ENCODE measurements at places on chromosomes 1 and 21. TPM values are rescaled to one million over a fixed set of nuclear protein-coding genes. Genes with fewer than 3 reads are reported as not detected.

DNA sequence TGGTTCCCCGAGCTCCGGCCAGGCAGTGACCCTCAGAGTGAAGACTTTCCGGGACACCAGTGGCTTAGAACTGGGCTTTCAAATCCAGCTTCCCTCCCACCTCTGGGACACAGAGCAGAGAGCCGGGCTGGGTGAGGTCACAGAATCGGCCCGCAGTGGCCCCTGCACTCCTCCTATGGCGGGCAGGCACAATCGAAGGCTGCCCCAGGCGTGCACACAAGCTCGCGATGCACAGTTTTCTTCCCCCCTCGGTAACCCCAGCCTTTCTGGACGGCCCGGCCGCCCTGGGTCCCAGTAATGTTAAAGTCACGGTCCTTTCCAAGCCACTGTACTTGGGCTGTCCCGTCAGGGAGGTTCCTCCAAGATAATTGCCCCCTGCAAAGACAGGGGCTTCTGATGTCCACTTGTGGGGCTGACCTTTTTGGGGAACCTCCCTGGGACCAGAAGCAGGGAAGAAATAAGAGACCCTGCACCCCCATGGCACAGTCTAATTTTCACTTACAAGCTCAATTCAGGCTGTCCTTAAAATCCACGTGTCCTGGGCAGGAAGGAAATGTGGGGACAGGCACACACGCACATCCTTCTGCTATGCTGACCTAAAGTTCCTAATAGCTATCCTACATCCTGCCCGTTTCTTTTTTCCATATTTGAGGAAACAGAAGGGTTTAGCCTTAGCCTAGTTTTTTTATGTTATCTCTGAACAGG is 13.7 kb downstream of the TFF3 start:
- no peak for DNase-seq

- DNase-seq = no peak
Measured at GRCh38 chr1:209831615-209832014, 3.8 kb downstream of the UTP25 start.

DNA sequence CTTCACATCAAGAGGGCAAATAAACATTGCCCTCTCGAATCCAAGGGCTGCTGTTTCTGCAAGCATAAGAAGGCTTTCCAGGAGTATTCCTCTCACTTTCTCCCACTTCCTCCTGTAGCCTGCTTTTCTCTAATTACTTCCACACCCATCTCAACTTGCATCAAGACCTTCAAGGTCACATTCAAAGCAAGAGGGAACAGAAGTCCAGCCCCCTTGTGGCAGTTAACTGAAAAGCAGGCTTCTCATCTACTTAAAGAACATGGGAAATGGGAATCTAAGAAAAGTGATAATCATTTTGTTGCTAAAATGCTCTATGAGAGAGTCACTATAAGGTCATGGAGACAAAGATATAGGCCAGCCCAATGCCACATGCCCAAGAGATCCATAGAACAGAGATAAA is 874.4 kb downstream of the KCNT2 start:
- no peak for DNase-seq

DNA sequence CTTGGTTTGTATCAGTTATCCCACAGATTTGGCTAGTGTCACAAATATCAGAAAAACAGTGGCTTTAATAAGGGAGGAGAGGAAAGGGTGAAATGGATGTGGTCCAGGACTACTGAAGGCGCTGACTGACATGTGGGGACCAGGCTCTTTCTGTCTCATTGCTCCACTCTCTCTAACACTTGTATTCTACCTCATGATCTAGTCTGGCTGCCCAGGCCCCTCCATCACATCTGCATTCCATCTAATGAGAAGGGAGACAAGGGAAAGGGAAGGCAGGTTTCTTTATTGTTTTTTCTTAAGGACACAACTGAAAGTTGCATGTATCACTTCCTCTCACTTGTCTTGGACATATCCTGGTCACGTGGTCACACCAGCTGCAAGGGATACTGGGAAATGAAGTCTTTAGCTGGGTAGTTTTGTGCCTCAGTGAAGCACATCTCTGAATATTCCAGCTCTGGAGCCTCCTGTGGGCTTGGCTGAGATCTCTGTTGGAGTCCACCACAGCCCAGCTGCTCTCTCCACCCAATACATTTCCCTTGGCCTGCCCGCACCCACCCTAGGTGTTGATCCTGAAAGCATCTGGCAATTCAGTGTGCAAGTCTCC is 42.0 kb upstream of the PADI2 start:
- DNase-seq = peak; percentile 13

DNA sequence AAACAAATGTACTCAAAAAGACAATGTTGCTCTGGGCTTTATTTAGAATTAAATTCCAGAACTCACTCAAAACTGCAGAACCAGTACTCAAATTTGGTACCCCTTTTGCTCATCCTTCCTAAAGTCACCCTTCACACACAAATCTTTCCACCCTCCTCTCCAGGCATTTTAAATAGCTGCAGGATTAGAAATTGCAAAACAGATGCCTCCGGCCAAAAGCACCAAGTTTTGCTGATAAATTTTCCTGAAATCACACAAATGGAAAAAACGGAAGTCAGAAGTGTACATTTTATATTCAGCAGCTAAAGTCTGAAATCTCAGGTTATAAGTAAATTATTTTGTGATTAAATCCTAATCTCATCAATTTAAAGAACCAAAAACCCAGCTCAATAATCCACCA is 147.0 kb downstream of the NRIP1 start:
- no peak for DNase-seq

GRCh38 chr1:25063591-25064416 is 133.7 kb upstream of the RUNX3 start:
- DNase-seq = no peak

GRCh38 chr1:27357281-27358037 is 9.3 kb downstream of the MAP3K6 start:
- peak; percentile 81 for DNase-seq

DNA sequence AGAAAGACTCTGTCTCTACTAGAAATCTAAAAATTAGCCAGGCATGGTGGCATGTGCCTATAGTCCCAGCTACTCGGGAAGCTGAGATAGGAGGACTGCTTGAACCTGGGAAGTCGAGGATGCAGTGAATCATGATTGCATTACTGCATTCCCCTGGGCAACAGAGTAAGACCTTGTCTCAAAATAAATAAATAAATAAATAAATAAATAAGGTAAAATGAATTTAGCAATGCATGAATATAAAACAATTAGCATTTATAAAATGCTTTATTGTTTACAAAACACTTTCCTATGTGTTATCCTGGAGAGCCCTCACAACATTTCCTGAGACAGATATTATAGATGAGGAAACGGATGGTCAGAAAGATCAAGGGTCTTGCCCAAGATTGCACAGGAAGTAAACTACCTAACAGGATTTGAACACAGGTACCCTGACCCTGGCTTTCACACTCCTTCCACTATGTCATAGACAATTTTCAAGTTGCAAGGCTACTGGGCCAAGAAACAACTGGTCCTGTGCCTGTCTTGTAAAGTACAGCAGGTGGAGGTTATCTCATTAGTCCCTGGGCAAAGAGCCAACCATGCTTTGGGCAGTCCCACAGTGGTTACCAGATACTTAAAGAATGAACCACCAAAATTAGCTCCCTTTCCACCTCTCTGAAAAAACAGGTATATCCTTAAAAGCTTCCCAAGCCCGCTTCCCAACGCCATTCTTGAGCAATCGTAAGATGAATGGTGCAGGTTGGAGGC is 15.4 kb upstream of the VSIG8 start:
- DNase-seq = no peak

DNA sequence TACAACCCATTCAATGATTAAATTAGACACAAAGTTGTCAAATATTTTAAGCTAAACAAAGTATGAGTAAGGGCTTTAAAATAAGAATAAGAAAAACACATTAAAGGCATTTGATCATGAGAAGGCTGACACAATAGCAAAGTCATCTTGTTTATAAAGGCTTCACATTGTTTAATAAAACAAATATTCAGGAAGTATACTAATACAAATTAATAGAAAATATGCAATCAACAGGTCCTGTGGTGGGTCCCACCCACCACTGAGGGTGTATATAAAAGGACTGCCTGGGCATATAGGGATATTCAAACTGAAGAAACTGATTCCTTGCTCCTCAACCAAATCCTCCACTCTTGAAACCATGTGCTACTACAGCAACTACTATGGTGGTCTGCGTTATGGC is at the start of gene KRTAP20-2:
KRTAP20-2 (plus strand) TSS at position 301 of the 400 bp plus-strand sequence; CDS start at position 359, 58 bp downstream.
- no peak for DNase-seq

DNA sequence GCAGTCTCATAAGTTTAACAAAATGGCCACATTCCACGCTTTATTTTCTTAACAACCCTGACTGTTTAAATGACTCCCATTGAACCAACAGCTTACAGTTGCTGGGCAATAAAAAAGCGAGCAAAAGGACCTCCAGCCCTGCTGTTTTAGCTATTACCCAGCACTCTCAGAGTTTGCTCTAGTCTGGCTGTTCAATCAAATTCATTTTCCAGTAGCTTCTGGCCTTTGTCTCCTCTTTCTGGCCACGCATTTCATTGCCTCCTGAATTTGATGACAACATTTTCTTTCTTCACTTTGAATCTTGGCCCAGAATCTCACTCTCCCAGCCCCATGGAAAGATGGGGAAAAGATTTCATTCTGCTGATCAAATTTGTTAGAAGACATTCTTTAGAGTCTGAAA is 44.1 kb upstream of the DOCK7 start:
- DNase-seq = no peak

- peak; percentile 6 for DNase-seq
Measured at GRCh38 chr1:235503403-235504121, 690 bp downstream of the B3GALNT2 start.

BLZF1 gene
- total RNA-seq = 7.8 TPM

FYB2 gene
- total RNA-seq = not detected

PUM1 gene
- 147 TPM for total RNA-seq

CDA gene
- 0.27 TPM for total RNA-seq

CNR2 gene
- total RNA-seq = 1.3 TPM
